ENCODE measurements at places on chromosomes 4 and X.

GRCh38 chrX:22069586-22069985 is 37.5 kb downstream of the PHEX start:
- DNase-seq: no peak

GRCh38 chrX:123153846-123154335 is 30.2 kb upstream of the GRIA3 start:
- DNase-seq: no peak

- DNase-seq: no peak
Observed at GRCh38 chr4:166459621-166460020, 586.6 kb downstream of the TLL1 start.

- no peak for DNase-seq
Observed at GRCh38 chr4:5921101-5921980, 28.5 kb upstream of the CRMP1 start.

DNA sequence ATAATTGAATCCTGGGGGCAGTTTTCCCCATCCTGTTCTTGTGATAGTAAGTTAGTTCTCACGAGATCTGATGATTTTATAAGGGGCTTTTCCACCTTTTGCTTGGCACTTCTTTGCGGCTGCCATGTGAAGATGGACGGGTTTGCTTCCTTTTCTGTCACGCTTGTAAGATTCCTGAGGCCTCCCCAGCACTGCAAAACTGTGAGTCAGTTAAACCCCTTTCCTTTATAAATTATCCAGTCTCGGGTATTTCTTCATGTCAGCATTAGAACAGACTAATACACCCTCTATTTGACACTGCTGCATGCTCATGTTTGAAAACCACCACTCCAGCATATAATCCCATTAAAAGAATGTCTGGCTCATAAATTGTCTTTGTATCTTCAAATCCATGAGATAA is 264.4 kb upstream of the ITM2A start:
- no peak for DNase-seq

GRCh38 chr4:140138428-140138827 is 15.6 kb downstream of the MAML3 start:
- DNase-seq: no peak

DNA sequence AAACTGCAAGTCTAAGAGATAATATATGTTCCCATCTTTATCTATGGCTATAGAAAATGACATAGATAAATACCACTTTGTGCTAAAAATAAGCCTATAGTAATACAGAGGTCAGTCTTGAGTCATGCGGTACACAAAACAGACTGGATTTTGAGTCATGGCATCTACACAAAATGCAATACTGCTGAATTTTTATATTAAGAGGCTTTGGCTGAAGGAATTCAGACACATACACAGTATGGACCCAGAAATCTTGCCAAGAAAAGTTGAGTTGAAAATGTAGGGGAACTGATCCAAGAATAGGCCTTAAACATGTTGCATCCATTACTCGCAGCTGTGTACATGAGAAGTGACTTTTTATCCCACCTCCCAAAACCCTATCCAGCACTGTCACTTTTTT is 184.4 kb downstream of the TENM3 start:
- no peak for DNase-seq

GRCh38 chr4:163392328-163392727 is 48.6 kb downstream of the NPY5R start:
- DNase-seq: no peak

- no peak for DNase-seq
Observed at GRCh38 chrX:23765449-23765848, 17.5 kb upstream of the SAT1 start.

DNA sequence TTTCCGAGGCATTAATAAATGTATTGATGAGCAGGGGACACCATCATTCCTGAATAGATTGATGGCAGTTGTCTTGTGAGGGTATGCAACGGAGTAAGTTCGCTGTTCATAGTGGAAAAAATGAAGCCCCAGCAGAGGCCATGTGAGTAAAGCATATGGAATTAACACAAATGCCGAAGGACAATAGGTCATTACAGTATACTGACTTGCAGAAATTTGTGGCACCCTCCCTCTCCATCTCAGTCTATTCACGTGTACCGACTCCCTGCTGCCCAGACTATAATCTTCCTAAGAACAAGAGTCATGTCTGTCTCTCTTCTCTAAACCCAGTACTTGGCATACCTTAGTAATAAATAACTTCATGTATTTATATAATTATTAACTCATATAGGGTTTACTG is 47.1 kb upstream of the PCDH10 start:
- DNase-seq: no peak

- DNase-seq: no peak
Observed at GRCh38 chrX:146907391-146908240, 93.1 kb upstream of the CXorf51A start.

- no peak for DNase-seq
Observed at GRCh38 chr4:80154545-80154933, 42.8 kb upstream of the PRDM8 start.

DNA sequence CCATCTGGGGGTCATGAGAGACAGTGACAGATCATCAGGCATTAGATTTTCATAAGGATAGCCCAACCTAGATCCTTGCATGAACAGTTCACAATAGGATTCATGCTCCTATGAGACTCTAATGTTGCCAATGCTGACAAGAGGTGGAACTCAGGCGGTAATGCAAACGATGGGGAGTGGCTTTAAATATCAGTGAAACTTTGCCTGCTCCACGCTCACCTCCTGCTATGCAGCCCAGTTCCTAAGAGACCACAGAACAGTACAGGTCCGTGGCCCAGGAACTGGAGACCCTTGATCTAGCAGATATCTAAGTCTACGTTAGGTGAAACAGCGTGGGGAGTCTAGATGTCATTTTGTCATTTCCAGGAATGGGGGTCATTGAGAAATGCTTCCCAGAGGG is 165.7 kb downstream of the OR13H1 start:
- no peak for DNase-seq

DNA sequence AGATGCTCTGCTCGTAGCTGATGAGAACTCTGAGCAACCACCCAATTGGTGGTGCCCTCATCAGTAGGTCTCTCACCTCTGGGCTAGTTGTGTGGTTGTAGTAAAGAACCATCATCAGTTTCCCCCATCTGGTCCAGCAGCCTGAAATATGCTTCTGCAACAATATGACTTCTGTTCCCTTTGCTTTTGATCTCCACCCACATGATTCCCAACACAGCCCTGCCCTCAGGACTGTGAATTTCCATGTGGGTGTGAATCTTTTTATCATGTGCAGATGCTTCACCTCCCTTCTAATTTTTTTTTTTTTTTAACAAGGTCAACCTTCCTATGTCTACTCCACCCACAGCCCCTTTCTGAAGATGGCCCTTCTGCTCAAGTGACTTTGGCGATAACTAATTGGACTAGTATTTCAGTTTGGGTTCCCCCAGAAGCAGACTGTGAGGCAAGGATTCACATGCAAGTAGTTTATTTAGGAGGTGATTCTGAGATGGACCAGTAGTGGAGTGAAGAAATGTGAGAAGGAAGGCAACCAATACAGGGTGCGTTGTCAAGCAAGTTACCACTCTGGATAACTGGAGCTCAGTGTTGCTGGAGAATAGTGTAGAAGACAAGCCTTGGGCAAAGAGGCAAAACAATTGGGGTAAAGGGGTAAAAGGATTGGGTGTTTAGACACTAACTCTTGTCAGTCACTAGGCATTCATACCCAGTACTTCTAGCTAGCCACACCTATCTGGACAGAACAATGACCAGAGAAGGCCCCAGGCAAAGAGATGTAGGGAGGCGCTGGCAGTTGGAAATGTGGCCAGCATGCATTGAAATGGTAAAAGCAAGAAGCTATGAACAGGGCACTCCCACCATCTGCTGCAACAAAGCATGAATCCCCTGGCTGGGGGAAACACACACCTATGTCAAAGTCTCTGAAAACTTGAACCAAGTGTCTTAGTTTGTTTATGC is 466.2 kb downstream of the BCOR start:
- DNase-seq: no peak

DNA sequence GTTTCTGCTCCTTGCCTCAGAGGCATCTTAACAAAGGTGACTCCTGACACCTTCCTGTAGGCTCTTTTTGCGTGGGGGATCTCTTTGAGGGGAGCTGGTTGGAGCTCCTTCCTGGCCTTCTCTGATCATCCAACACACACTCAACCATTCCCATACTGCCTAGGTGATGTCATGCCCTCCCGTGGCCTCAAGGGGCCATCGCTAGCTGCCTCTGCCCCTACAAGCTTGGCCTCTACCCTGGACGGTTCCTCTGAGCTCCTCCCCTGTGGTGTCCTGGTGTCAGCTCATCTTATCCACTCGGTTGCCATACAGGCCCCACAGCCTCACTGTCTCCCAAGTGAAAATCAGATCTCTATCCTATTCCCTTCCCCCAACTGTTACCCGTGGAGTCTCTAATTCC is 13.7 kb upstream of the ZNF185 start:
- no peak for DNase-seq

DNA sequence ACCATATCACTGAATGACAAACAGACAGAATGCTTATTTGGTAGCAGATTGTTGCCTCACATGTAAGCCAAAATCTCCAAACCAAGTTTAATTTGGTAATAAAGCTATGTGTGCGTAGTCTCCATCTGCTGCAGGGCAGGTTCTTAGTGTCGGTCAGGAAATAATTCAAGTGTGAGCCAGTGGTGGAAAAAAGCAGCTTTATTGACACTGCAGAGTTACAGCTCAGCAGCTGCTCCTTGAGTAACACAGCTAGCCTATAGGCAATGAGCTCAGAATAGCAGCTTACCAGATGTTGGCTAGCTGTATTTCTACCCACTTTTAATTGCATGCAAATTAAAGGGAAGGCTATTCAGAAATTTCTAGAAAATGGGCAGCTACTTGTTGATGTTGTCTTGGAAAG is 757.8 kb upstream of the HS3ST1 start:
- DNase-seq: no peak

DNA sequence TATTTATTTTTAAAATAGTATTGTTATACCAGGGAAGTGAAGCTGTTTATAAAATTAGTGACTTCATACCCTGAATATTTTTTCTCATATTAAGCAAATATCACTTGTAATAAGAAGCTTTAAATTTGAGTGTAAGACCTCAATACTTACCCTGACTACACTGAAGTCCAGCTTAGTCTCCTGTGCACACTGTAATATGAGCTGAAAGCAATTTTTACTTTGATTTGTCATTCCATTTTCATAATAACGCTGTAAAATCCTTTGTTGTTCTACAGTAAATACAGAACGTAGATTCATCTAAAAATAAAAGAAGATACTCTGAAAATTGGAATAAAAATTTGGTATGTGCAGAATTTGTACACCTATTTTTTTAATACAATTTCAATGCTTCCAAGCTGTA is 27.2 kb downstream of the HDX start:
- no peak for DNase-seq

DNA sequence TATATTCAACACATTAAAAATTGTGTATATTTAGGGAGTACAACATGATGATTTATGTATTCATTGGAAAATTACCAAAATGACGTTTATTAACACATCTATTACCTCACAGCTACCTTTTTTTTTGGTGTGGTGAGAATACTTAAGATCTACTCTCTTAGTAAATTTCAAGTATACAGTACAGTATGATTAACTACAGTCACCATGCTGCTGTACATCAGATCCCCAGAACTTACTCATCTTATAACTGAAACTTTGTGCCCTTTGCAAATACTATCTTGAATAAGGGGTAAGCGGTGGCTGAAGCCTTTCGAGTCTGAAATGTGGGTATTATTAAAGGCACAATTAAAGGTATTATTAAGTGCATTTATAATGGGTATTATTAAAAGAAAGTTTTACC is 976 bp downstream of the PHKA1 start:
- DNase-seq: no peak

GRCh38 chr4:118936406-118936805 is 47.8 kb downstream of the SYNPO2 start:
- DNase-seq: no peak

DNA sequence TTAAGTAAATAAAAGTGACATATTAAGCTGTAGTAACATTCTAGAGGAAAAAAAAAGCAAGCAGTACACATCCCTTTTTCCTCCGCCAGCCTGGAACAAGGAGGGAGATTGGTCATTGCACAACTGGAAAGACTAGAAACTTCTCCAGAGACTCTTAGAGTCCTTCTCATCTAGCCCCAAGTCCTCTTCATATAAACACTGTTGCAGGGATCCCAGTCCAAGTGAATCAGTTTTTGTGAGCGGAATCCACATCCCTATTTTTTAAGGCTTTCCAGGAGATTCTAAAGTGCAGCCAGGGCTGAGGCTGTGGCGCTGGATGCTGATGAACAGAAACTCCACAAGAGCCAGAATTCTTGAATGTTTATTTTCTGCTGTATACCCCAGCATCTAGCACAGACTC is 23.8 kb downstream of the REELD1 start:
- DNase-seq: no peak

DNA sequence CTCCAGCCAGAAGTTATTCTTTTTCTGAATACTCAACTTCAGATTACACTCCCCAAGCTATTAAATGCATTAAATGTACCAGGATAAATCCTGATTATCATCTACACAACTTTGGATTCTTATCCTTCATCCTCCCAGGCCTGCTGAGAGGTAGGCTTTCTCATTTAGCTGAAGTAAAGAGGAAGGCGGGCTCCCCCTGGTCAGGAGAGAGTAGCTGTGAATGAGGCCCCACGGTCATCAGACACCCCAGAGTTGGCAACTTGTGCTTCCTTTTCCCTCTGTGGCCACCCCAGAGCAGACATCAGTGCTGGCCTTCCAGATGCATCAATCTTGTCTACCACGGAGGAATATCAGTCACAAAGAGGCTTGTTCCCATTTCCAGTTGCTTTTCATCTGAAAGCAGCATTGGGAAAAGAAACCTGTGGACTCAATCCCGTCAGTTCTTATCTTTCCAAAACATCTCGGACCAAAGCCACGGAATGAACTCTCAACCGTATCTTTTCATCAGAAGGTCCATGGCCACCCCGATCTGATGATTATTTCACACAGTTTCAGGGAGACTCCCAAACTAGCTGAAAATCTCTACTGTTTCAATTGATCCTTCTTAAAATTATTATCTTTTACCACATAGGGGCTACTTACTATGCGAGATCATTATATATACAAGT is 79.2 kb downstream of the FBXO8 start:
- no peak for DNase-seq

- no peak for DNase-seq
Observed at GRCh38 chrX:15674514-15674840, 9.9 kb upstream of the CLTRN start.

DNA sequence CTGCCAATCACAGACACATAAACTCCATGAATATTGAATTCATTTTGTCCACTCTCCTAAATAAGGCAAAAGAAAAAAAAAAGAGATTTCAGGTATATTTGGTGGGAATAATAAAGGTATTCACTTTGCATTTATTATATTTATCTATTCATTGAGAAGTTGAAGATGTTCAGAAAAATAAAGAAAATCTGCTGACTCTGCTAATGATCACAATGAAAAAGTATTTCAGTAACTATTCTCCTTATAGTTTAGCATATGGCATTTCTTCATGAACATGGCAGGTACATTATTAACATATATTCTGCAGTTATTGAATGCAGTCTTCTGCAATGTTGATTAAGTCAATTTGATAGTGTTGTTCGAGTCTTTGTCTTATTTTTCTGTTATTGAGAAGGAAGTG is 202.5 kb upstream of the ANKRD50 start:
- DNase-seq: no peak
